Activated CD8-positive, alpha-beta memory T cell treated with anti-CD3 and anti-CD28 coated beads for 4 hours (primary cell): ENCODE measurements at places on chromosomes 1 and 21.

DNA sequence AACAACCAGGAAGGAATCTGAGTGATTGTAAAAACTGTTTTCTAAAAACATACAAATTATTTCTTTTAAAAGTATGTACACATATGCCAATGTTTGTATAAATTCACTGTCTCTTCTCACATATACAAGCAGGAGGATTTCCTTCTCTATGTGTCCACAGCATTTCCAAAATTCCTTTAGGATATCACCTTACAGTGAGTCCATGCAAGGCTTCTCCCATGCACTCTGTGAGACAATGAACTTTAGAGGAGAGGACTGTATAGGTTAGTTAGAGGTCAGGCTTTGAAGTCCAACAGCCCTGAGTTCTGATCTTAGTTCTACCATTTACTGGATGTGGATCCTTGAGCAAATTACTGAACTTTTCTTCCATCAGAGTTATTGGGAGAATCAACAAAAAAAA lies 34.1 kb upstream of the USH2A start:
- no peak for DNase-seq

DNA sequence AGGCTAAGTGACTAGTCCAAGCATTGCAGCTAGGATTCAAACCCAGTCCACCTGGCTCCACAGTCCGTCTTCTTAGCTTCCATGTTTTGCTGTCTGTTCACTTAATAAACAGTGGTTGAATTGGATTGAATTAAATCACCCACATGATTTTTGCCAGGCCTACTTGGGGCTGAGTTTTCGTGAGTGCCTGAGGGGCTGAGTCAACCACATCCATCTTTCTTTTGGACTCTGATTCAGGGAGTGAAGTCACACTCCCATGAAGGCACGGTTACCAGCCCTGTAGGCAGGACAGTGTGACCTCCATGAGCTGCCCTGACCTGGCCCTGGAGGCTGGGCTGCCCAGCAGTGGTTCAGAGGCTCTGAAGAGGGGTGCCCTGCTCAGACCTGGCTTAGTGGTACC lies 123.7 kb downstream of the ACTL8 start:
- no peak for DNase-seq

- no peak for DNase-seq
These were observed 40.3 kb upstream of the SRSF10 start for GRCh38 chr1:24020470-24020869.

DNA sequence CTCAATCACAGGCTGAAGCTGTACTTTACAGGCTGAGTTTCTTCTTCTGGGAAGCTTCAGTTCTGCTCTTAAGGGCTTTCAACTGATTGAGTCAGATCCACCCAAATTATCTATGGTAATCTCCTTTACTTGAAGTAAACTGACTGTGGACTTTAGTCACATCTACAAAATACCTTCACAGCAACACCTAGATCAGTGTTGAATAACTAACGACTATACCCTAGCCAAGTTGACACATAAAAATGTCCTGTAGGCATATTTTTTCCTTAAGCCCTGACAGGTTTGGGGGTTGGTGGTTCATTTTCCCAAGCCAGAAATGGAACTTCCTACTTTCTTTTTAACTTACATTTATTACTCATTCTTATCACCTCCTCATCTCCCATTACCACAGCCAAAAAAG lies 42.9 kb upstream of the PRKACB start:
- no peak for DNase-seq

GRCh38 chr1:236868625-236869467 lies 73.8 kb downstream of the MTR start:
- no peak for DNase-seq

DNA sequence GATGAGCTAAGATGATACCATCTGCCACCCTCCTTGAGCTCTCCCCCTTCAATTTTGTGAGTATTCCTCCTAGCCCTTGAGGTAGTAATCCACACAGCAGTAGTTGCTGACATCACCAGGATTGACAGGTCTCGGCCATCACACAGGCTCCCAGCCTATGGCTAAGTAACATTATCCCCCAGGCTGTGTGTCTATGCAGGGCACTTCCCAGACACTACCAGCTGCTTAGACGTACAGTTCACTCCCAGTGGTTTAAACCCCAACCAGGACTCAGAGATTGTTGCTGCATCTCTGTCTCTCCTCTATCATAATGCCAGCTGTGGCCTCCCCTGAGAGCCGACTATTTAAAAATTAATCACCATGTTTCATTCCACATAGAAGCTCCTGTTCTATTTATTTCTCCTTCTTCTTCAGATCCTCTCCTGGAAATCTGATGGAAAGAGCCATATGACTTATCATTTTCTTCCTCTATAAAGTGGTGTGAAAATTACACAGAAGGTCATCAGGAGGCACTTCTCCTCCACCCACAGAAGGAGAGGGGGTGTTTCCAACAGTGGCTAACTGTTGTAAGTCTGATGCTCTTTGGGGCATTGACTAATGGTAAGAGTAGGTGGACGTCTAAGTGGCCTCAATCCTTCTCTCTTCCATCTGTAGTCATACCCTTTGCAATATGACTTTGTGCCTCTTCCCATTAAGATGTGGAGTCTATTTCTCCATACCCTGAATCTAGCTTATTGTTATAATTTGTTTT lies 396.3 kb downstream of the SETD4 start:
- DNase-seq, result no peak

DNA sequence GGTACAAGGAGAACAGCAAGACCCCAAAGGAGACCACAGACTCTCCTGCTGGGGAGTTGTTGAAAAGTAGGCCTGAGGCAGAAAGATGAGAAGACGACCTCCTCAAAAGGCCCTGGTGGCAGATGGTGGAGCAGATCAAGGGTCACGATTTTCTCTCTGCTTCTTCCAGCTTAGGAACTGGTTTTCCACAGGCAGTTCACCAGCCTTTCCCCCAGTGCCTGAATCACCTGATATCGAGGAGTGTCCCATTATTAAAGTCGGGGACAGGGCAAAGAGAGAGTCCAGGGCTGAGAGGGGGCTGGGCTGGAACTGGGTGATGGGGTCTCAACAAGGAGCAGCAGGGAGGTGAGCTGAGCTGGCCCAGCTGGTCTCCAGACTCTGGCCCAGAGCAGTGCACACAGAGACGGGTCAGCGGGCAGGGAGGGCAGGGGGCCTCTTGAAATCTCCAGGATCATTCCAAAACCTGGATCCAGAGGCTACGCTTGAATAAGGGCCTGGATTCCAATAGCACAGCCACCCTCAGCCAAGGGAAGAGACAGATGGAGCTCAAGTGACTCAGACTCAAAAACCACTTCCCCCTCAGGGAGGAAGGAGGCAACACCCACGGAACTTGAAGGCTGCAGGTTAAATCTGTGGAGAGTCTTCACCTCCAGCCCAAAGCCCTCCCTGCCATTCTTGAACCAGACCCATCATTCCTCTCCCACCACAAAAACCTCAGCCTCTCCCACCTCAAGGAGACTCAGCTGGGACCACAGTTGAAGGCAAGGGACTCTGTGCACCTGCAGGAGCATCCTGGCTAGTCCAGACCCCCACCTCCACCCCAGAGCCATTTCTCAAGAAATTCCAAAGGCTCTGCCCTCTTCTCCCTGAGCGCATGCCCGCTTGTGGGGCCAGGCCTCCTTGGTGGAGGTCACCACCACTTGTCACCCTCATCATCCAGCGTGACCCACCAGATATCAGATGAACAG lies at the start of gene S100A5:
TSS of gene S100A5 (minus strand) at position 541 of the 968 bp plus-strand sequence. CDS start 743 bp downstream, outside the sequence.
- no peak for DNase-seq
